ENCODE measurements at places on chromosomes 2 and 18.

DNA sequence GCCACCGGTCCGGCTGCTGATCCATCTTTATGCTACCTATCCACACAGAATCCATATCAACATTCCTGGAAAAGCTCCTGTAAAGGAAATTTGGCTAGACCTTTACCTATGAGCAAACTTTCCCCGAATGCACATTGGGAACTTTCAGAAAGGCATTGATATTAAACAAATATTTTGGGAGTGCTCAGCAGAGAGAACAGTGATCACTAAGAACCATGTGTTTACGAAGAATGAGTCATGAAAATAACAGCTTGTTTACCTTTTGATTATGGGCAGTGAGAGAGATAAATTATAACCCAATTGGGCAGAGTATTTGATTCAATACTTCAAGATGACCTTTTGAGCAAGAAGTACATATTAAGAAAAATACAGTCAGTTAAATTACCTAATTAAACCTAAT is 189.7 kb upstream of the CDH2 start:
- no peak for DNase-seq

DNA sequence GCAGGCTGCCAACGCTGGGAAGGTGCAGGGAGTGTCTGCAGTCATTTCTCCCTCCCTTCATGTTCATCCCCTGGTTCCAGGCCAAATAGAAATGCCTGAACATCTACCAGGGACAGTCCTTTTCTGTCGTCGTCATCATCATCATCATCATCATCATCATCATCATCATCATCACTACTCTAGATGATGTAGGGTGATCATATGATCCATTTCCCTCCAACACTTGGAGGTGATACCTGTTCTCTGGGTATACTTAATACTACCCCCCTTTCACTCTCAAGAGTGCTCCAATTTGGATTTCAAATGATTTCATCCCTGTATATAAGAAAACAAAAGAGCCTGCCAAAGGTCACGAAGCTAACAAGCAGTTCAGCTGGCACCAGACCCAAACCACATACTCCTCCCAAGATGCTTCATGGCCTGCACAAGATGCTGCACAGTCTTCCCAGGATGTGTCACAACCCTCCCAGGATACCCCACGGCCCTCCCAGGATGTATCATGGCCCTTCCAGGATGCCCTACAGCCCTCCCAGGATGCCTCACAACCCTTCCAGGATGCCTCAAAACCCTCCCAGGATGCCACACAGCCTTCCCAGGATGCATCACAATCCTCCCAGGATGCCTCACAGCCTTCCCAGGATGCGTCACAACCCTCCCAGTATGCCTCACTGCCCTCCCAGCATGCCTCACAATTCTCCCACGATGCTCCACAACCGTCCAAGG is 257.9 kb downstream of the DYSF start:
- DNase-seq: no peak

DNA sequence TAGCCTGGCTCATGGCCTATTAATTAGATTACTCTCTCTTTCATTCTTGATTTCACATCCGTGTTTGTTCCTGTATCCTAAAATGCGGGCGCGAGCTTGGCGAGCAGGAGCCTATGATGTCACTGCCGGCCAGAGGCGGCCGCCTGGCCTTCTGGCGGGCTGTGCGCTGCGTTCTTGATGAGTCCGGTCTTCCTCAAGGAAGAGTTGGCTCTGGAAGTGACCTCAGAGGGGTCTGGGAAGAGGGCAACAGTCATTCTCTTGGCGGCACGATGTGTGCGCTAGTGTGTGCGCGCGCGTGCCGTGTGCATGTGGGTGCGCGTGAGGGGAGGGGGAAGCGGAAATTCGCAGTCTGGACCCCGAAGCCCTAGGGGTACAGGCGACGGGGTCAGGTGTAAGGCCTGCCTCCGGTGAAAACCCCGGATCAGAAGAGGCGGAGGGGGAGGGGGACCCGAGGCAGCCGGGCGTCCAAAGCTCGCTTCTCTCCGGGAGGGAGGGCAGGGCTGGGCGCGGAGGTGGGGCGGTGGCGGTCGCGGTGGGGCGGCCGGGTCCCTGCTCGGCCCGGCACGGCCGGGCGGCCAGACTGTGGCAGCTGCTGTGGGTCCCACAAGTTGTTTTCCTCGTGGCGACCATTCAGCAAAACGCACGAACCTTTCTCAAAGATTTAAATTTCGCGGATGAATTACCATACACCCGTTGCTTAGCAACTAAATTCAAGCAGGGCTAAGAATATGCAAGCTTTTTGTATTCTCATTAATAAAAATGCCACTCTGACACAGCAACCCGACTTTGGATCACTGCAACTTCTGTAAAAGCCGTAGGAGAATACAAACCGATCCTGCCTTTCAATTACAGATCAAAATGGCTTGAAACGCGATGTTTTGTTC is 8.4 kb downstream of the POU3F3 start:
- DNase-seq: peak; percentile 95

DNA sequence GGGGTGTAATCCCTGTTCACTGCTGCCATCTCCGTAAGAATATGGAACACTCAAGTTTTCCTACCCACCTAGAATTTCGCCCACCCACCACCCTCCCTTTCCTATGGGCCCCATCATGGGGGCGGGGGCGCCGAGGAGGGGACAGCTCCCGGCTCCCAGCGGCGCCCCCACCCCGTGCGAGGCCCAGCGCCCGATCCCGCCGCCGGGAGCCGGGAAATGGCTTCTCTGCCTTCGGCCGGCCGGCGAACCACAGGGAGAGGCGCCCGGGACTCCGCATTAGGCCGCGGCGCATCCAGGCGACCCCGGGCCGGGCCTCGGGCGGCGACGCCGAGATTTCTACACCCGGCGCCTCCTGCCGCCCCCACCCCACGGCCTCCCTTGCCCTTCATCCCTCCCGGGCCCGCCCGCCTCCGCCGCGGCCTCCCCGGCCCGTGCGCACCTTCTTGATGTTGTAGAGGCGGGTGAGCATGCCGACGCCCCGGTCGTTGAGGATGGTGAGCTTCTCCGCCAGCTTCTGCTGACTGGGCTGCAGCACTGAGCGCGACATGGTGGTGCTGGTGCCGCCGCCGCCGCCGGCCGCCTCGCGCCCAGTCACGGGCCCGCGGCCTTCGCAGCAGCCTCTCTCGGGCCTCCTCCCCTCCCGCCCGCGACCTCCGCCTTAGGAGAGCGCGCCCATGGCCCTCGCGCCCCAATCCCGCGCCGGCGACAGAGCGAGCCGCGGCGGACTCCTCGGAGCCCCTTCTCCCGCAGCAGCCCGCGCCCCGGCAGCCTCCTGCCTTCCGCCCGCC is 510 bp downstream of the NCKAP1 start:
- DNase-seq: peak; percentile 71

GRCh38 chr2:16096962-16097361 is 156.6 kb downstream of the MYCN start:
- DNase-seq: no peak

- peak; percentile 6 for DNase-seq
Measured at GRCh38 chr2:182404975-182405561, 21.8 kb downstream of the PDE1A start.

DNA sequence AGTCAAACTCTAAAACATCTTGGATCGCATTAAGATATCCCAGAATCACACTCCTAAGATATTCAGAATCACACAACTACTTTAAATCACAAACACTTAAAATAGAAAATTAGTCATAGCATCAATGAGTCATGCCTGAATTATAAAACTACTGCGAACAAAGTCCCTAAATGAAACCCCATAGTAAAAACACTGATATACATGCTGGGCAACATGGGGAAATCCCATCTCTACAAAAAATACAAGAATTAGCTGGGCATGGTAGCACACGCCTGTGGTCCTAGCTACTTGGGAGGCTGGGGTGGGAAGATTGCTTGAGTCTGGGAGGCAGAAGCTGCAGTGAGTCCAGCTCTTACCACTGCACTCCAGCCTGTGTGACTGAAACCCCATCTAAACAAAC is 101.7 kb downstream of the COBLL1 start:
- DNase-seq: no peak

- no peak for DNase-seq
Measured at GRCh38 chr2:236549165-236549564, 20.5 kb upstream of the ACKR3 start.

DNA sequence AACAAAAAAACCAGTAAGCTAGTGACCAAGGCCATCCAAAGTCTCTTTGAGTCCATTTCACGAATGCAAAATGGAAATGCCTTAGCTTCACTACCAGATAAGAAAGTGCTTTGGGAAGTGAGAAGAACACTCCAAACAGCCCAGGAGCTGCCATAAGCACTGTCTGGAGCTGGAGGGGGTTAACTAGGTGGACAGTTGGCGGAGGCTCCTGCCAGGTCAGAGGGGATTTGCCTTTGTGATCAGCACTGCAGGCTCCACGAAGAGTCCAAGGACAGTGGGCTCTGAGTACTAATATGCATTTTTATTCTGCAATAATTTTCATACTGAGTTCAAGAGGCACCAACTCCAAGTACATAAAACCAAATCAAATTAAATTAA is 233.3 kb upstream of the SMAD2 start:
- no peak for DNase-seq

- DNase-seq: no peak
Measured at GRCh38 chr2:160646684-160647444, 153.3 kb upstream of the RBMS1 start.

DNA sequence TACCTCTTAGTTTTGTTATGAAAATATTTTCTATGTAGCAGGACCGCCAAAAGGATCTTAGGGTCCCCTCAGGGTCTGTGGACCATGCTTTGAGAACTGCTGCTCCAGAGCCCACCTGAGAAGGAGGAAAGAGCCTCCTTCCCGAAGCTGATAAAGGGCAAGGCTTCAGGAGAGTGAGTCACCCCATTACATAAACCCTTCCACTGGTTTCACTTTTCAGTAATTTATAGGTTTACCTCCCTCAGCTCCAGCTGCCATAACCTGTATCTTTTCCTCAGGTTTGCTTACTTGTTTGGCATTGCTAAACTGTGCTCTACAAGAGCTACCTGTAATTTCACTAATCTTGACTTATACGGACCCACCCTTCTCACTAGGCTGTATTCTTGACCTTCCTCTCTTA is 6.6 kb downstream of the TTLL4 start:
- no peak for DNase-seq

DNA sequence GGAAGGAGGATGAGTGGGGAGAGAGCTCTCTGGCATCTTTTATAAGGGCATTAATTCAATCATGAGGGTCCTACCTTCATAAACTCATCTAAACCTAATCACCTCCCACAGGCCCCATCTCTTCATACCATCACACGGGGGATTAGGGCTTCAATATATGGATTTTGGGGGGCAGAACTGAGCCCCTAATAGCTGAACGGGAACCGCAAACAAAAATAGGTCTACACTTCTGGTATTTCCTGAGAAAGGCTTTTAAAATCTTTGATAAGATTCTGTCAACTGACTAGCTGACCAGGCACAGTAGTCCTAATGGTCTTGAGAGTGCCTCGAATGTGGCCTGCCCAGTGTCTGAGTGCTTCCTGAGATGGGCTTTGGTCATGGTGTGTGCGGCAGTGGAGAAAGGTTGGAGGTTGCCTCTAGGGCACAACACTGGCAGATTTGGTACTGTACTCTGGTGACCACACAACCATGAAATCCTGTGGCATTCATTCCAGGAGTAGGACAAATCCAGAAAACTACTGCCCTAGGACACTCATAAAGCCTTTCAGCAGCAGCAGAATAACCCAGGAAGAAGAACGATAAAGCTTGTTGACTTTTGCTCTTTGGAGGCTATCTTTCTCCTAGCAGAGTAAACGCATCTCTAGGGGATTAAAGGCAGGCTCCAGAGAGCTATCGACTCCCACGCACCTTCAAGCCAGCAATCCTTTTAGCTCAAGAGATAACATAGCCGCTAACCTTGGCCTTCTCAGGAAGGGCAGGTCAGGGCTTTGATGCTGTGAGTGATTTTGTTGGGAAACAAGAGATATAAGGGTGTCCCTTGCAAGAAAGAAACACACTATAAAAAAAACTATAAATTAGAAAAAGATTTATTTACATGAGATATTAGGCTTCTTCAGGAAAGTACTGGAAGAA is 12.3 kb upstream of the APOB start:
- DNase-seq: no peak

DNA sequence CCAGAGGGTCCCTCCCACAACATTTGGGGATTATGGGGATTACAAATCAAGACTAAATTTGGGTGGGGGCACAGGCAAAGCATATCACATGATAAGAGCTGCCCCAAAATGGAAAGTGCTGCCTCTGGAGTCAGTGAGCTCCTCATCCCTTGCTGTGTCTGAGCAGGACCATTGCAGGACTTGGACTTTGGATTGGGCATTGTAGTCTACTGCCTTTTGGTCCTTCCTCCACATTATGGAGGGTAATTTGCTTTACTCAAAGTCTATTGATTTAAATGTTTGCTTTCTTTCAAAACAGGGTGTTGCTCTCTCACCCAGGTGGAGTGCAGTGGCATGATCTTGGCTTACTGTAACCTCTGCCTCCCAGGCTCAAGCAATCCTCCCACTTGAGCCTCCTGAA is 106.8 kb upstream of the LDAH start:
- DNase-seq: no peak

GRCh38 chr2:237244178-237244577 is 158.5 kb downstream of the COPS8 start:
- no peak for DNase-seq

- DNase-seq: peak; percentile 85
Measured at GRCh38 chr18:61893309-61893970, 633 bp upstream of the RNF152 start.

- DNase-seq: no peak
Measured at GRCh38 chr18:43115076-43115921, at the start of gene RIT2. RIT2 (minus strand) TSS chr18:43115685.

DNA sequence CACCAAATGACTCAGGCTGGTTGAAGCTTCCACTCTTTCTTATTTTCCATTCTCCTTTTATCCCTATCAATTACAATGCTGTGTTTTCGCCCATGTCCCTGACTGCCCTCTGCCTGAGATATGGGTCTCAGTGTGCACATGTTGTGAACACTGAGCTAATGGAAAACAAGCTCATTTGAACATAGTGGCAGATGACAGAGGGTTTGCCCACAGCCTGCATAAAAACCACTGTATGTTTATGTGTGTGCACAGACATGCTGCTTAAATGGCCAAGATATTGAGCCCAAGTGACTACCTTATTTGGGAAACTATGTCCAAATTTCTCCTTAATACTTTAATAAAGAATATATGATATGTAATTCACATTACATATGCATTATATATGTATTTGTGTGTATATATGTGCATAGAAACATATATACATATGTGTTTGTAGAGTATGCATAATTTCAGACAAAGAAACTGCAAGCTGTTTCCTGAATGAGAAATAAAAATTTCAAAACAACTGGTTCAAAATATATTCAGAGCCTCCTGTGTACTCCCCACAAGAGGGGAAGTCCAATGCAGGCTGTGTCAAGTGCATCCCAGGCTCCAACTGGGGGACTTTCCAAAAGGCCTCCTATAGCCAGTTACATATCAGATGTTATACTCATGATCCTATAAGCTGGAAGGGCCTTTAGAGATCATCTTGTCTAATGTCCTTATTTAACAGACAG is 92.7 kb upstream of the CD302 start:
- DNase-seq: no peak

- no peak for DNase-seq
Measured at GRCh38 chr2:109098251-109098920, 30.6 kb upstream of the SH3RF3 start.

DNA sequence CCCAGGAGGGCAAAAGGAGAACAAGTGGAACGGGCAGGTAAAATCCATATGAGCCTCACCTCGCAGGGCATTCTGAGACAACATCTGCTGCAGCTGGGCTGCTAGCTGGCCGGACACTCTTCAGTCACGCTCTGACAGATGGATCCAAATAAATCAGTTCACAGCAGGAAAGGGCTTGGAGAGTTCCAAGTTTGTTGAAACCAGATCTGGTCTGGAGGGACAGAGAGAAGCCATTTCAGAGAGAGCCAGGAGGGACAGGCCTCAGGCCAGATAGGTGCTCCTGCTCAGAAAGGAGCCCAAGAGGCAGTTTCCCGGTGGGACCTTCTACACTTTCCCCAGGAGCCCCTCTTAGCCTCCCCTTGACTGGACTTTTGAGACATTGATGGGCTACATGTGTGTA is 28.2 kb upstream of the TNP1 start:
- no peak for DNase-seq

All from H7 (cell line).